Stimulated activated CD4-positive, alpha-beta T cell treated with anti-CD3 and anti-CD28 coated beads, Interleukin-1b, Interleukin-23, amount 100 ng/mL, for 1 hour (primary cell): ENCODE measurements at places on chromosomes 12 and 14.

DNA sequence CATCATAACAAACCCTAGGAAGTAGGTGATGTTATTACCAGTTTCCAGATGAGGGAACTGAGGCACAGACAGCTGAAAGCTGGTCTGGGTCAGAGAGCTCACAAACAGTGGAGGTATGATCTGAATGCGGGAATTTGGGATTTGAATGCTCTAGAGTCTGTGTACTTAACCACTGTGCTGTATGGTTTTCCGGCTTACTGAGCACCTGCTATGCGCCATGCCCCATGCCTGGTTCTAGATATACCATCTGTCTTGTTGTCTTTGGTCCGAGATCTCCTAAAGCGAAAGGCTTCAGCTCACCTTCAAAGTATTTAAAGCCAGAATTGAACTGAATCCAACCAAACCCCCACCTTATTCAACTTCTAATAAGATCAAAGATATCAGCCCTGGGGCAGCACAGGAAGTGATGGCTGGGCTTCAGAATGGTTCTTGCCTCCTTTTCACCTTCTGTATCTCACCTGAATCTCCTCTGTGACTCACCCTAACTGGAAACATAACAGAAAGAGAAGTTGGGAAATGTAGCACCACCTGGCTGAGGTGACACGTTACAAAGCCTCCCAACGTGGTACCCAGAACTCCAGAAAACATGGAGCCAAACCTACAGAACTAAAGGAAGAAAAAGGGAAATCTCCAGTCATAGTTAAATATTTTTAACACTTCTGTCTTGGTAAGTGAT, 54.3 kb downstream of the PRMT8 start:
- DNase-seq = no peak

DNA sequence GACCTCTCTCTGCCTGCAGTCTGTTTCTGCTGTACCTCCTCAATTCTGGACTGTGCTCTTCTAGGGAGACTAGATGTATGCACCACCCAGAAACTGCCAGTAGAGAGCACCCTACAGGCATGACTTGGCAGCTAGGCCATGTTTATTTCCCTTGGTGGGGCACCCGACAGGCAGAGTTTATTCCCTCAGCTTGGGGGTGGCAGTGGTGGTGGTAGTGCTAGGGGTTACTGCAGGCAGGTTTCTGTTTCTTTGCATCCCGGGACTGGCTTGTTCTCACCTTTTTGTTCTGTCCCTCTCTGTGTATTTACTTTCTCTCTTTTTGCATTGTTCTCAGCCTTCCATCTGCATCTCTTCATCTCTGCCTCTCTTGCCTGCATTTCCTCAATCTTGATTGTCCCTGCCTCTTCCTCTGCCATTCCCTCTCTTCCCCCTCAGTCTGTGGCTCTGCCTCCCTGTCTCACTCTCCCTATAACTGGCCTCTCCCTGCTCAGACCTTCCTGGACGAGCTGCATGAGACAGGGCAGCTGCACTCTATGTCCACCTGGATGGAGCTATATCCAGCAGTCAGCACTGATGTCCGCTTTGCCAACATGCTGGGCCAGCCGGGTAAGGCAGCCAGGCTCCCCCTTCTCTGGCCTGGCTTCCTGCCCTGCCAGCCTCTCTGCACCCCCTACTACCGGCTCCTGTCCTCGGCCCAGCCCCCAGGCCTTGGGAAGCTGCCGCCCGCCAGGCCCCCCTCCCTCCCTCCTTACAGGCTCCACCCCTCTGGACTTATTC, 13.8 kb downstream of the PRPF40B start:
- DNase-seq = no peak

DNA sequence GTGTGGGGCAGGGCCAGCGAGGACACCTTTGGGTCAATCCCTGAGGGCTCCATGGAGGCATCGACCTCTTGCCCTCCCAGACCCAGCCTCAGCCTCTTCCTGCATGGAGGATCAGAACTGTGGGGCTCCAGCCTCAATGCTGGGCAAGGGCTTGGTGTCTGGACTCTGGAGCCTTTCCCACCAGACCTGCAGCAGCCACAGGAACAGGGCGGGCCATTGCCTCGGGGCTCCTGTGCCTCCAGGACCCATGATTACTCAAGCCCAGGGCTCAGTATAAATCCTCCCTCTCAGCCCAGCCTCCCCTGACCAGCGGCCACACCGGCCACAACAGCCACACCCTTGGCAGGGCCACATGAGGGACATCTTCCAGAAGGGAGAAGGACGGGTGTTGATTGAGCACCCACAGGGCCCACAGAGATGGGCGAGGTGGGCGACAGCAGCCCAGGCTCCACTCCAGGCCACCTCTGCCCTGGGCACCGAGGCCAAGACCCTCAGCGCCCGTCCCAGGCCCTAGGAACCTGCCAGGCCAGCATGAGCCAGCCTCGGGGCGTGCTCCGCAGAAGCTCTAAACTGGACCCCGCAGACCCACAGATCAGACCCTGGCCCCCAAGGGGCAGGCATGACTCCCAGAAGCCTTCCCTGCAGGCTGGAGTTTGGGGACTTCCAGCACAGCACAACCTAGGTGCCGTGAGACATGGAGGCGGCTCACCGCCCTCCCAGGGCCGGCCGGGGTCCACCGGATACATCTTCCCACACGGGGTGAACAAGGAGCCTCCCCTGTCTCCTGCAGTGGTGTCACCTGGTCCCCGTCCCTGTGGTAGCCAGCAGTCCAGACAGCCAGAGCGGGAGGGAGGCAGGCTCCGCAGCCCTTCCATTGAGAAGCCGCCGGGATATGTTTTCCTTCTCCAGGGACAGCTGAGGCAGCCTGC, 25.1 kb downstream of the NCOR2 start:
- DNase-seq = no peak

- DNase-seq = no peak
Measured at GRCh38 chr12:19763488-19763887, 324.2 kb downstream of the AEBP2 start.

DNA sequence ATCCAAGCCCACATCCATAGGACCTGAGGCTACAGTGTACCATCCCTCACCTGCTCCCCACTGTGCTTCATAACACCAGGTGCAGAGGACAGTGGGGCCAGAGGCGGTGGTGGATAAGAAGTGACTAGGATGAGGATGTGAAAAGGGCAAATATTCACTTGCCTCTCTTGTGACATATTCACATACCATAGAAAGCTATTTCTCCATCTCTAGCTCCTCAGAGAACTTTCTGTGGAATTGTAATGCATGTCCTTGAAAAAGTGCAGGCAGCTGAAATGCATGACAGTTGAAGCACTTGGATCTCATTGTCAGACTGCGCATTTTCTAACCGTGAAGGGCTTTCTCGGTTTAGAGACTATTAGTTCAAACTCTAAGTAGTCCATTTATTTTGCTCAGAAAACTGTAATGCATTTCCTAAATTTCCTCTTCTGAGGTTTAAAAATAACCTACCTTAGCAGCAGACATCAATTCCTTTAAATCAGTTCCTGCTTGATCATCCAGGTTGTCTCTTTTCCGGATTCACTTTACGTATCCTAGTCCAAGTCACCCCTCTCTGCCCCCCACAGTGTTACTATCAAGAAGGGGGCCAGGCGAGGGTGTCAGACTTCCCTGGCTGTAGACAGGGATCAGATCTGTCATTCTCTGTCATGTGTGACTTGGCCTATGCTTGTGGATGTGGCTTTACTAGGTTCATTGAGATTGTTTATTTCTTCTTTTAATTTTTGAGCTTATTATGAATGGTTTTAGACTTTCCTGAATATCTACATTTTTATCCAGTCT, 984.0 kb upstream of the TMEM132C start:
- no peak for DNase-seq

- no peak for DNase-seq
Measured at GRCh38 chr14:32201816-32202490, at the start of gene RNU6-7. TSS of gene RNU6-7 (plus strand) at chr14:32202045.

DNA sequence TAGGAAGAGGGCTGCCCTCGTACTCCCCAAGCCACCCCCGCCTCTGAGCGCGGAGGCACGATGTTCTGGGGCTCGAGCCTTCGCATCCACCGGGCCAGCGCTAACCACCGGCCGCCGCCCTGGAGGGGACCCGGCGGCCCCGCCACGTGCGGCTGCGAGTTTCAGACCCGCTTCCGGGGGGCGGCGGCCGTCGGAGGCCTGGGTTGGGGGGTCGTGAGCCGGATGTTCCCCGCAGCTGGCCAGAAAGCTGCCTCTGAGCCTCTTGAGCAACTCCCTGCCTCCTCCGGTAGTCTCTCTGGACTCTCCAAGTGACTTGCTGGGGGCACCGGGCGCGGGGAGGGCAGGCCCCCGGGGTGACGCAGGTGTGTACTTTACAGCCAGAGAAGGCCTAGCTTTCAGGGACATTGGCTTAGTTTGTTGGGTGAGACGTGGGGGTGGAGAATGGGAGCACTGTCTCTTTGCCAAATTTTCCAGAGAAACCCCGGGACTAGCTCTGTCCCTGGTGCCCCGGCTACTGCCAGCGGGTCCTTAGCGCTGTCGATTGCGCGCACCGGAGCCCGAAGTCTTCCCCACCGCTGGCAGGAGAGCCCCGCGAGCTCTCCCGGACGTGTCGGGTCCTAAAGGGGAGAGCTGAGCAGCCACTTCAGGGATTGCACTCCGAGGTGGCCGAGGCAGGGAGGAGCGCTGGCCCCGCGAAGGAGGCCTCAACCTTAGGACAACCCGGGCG, 15.6 kb downstream of the OTX2 start:
- no peak for DNase-seq

DNA sequence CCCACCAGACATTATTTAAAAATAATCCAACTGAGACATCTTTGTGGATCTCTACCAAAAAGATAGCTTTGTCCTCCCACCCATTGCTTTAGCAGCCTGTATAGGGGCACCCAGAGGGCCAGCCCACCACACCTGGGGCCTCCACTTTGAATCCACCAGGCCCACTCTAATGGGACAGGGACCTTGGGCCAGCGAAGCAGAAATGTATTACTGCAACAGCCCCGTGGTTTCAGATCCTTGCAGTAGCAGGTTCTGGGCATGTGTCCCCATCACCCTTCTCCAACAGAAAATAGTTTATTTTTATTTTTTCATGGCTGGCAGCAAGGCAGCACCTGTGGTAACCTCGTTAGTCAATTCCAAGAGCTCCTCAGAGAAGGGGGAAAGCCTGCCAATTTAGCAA, 218.4 kb downstream of the ZFP36L1 start:
- no peak for DNase-seq

GRCh38 chr14:100295376-100296105, 10.7 kb downstream of the SLC25A29 start:
- DNase-seq = no peak

DNA sequence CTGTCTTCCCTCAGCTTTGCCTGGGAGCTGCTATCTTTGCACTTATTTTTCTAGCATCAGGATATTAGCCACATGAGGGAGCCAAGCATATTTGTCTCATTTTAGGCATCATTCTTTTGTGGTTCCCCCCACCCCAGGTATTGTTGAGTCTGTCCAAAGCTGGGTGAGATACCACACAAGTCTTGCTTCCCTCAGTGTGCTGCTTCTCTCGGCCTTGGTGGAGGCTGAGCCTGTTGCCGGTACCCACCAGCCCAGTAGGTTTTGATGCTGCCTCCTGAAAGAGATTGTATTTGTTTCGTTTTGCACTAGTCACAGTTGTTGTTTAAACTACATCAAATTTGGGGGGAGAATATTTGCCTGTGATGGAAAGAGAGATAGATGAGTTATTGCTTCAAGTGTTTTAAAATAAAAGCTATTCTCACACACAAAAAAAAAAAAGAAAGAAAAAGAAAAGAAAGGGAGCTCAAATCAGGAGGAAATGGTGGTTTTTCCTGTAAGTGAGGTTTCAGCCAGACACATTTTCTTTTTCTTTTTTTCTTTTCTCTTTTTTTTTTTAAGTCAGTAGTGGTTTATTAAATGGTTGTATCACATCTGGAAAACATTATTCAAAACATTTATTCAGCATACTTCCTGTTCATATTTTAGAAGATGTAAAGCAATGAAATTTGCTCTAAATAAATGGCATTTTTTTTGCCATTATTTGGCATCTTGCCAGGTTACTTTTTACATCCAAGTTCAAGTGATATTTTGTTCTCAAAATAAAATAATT, 58.5 kb downstream of the SLC4A8 start:
- no peak for DNase-seq
